ENCODE measurements at places on chromosomes 1 and 21.

GRCh38 chr21:15141261-15141970 lies 76.6 kb upstream of the NRIP1 start:
- no peak for DNase-seq

GRCh38 chr1:180029524-180030135 lies 75.0 kb downstream of the CEP350 start:
- DNase-seq = no peak

DNA sequence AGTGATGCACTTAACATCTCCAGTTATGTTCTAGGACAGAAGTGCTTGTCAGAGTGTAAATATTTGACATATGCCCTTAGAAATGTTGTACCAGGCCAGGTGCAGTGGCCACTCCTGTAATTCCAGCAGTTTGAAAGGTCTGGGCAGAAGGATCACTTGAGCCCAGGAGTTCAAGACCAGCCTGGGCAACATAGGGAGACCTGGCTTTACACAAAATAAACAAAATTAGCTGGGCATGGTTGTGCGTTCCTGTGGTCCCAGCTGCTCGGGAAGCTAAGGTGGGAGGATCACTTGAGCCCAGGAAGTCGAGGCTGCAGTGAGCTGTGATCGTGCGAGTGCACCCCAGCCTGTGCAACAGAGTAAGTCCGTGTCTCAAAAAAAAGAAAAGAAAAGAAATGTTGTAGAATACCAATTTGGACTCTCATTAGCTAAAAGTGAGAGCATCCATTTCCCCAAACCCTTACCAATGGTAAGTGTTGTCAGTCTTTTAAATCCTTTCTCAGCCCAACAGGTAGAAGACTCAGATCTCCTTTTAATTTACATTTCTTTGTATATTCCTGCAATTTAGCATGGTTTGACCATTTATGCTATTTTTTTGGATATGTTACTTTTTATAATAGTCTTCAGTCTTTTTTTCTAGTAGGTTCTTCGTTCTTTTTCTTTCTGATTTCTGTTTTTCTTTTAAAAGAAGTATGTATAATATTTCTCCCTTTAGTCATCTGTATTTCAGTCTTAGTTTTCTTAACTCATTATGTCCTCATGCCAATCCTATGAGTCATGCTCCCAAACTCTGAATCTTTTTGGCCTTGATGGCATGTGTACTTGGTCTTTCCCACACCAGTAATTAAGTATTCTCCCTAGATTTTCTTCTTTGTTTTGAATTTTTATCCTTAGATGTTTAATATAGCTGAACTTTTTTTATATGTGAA lies 74.4 kb downstream of the CAMTA1 start:
- no peak for DNase-seq

DNA sequence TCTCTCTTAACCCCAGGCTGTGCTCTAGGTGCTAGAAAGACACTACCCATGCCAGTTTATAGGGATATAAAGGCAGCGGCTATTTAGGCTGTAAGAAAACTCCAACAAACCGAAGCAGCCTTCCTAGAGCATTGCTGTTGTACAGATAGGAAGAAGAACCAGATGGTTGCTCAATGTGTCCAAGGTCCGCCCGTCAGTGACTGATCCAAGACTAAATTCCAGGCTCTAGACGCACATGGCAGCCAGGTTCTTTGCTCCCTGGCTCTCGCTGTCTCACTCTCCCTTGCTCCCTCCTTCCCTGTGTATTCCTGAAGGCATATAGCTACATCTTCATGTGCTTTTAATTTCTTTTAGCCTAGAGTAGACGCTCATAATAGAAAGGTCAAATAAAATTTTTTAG lies 303.4 kb downstream of the KIF26B start:
- no peak for DNase-seq

- no peak for DNase-seq
Measured at GRCh38 chr1:81505831-81506230, 294.9 kb upstream of the ADGRL2 start.

GRCh38 chr21:43306911-43307676 lies 119.8 kb downstream of the SIK1 start:
- DNase-seq = peak; percentile 70

- DNase-seq = no peak
Measured at GRCh38 chr1:19817160-19817559, 2.1 kb upstream of the RNF186 start.

DNA sequence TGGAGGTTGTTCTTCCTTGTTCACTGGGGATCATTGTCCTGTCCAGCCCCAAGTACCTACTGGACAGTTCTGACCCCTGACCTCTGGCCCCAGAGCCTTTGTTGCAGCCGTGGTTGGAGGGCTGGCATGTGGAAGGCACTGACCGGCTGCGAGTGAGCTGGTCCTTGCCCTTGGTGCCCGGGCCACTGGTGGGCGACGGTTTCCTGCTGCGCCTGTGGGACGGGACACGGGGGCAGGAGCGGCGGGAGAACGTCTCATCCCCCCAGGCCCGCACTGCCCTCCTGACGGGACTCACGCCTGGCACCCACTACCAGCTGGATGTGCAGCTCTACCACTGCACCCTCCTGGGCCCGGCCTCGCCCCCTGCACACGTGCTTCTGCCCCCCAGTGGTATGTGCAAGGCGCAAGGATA lies 11.4 kb downstream of the TIE1 start:
- DNase-seq = no peak

DNA sequence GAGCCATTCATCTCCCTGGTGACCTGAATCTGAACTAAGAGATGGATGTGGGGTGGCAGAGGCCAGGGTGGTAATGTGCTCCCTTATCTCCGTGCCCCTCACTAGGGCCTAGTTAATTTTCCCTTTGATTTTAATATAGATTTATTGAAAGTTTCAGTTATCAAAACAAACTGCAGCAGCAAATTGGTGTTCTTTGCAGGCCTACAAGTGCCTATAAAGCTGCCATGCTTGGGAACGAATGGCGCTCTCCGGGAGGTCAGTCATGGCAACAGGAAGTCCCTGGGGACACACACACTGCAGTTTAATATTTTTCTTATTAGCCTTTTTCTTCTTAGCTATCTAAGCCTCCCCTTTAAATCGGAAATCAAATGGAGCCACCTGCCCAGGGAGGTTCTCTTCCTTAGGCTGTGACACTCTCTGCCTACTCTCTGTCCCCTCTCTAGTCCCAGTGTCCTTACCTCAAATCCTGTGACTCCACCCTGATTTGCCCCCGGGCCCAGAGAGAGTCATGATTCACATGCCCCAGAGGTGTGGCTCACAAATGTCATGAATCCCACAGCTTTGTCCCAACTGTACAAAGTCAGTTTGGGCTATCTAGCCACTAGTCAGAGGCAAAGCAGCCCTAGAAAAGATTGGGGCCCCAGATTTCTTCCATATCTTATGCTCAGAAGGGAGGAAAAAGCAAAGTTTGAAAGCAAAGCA lies 4.3 kb upstream of the ERI3 start:
- no peak for DNase-seq

DNA sequence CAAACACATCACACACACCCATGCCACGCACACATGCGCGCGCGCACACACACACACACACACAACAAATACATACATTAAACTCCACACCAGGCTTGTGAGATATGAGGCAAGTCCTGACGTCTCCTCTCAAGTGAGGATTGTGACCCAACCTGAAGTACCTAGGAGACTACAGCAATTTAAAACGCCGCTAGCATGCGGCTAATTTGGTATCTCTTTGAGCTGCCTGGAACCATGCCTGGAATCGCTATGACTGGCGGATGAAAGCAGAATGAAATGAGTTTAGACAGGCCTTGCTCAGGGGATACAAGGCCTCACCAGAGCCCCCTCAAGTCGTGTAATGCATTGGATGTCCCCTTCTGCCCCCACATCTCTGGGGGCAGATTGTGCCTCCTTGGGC lies 1.6 kb upstream of the RAB7B start:
- no peak for DNase-seq

DNA sequence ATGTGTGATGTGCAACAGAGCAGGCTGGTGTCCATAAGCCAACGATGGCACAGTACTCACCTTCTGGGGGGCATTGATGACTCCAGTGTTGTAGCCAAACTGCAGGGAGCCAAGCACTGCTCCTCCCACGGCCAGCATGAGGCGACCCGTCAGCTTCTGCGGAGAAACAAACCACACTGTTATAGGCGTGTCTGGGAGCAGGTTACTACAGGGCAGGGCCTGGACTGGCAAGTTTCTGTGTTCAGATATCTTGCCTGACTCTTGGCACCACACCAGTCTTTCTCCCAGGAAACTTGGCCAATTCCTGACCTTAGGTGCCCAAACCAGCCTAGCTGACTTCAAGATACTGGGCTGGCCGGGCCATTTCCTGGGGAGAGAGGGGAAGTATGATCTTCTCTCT lies 15.5 kb downstream of the SLC2A1 start:
- no peak for DNase-seq

GRCh38 chr1:9724706-9725476 lies 73.4 kb downstream of the PIK3CD start:
- peak; percentile 28 for DNase-seq

DNA sequence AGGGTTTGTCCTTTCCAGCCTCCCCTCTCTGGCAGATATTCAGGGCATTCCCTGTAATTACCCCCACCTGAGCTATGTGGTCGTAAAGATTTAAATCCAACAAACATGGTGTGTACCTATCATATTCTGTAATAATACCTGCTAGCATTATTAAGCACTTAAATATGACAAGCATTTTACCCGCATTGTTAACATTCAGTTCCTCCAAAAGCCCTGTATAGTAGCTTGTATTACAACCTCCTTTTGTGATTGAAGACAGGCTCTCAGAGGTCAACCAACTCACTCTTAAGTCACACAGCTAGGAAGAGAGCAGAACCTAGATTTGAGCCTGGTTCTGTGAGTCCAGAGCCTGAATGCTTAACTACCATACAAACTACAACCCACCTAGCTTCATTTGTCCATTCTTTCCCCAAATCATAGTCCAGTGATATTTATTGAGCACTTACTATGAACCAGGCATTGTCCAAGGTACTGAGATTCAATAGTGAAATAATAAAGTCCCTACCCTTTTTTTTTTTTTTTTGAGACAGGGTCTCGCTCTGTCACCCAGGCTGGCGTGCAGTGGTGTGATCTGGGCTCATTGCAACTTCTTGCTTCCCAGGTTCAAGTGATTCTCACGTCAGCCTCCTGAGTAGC lies 13.8 kb upstream of the KDM4A start:
- no peak for DNase-seq

GRCh38 chr1:207831517-207832327 lies 79.2 kb downstream of the CD34 start:
- DNase-seq = no peak

- DNase-seq = no peak
Measured at GRCh38 chr1:183968386-183968785, 69.1 kb downstream of the COLGALT2 start.

DNA sequence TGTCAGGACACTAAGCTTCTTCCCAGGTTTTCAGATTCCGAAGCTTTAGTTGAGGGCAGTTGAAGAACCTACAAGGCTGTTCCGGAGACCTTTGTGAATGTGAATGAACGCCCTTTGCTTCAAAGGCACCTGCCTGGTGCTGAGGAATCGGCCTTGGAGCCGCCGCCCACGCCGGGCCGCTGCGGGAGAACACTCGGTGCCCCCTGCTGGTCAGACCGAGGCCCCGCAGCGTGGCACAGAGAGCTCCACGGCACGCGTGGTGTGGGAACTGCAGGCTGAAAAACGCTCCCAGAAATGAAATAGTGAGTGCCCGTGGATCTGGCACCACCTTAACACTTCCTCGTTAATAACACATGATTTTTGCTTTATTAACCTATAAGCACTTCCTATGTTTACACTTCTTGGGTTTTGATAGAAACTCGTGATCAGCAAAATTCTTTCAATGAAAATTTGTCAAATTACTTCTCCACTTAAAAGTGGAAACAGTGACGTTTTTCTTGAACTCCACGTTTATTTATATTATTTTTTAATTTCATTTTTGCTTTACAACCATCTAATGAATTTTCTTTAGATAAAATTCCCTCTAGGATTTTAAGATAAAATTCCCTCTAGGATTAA lies 460.6 kb downstream of the DSCAM start:
- DNase-seq = no peak

GRCh38 chr1:41404308-41404761 lies 43.1 kb downstream of the FOXO6 start:
- DNase-seq = no peak

DNA sequence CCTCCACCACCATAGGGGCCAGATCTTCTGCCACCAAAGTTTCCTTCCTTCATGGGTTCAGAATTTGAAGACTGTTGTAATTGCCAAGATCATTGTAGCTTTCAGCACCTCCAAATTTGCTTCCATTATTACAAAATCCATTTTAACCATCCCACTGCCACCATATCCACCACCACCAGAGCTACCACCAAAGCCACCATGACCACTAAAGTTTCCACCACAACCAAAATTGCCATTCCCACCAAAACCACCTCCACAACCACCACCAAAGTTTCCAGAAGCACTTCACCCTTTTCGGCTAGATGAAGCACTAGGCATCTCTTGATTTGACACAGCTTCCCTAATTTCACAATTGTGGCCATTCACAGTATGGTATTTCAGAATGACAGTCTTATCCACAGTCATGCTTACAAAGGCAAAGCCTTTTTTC lies 45.2 kb downstream of the SLC30A7 start:
- DNase-seq = no peak

DNA sequence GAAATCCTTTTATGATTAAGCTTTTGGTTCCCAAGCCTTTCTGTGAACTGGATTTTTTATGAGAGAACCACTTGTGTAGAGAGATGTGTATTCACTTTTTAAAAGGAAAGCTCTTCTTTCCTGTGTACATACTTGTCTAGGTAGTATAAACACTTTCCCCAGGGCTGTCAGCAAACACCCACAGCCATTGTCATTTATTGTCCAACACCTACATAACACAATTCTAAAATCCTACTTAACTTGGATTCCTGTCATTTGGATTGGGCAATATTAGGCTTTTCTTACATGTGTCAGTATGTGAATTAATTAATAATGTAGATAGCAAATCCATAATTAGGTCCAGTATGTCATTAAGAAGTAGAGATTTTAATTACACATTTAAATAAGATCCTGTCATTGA lies 12.3 kb downstream of the DDX20 start:
- DNase-seq = no peak

DNA sequence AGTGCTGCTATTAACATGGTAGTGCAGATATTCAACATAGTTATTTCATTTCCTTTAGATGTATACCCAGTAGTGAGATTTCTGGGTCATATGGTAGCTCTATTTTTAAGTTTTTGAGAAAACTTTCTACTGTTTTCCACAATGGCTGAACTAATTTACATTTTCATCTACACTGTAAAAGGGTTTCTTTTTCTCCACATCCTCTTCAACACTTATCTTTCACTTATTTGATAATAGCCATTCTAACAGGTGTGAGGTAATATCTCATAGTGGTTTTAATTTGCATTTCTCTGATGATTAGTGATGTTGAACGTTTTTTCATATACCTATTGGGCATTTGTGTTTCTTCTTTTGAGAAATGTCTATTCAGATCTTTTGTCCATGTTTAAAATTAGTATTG lies 149.8 kb downstream of the PDE4B start:
- no peak for DNase-seq
